Breast epithelium (tissue), 4 donors: ENCODE measurements at places on chromosomes 7 and 10.
A peak's percentile ranks its signal among the peaks of the same experiment; 100 is the strongest.

- DNase-seq: no peak
Measured at GRCh38 chr7:2892549-2892948, 48.4 kb upstream of the GNA12 start.

DNA sequence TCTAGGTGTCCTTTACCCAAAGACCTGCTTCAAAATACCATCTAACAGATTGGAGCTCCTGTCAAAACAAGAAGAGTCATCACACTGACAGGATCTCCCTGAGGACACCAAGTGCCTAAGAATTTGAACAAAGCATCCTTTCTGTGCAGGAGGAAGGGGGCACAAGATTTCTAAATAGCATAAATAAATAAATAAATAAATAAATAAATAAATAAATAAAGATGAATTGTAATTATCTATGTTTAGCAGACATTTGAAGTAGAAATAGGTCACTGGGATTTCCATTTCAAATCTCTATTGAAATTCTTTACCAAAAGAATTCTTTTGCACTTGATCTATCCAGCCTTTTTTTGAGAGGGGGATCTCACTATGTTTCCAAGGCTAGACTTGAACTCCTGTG lies 65.3 kb downstream of the NPSR1 start:
- no peak for DNase-seq

- no peak for DNase-seq
Measured at GRCh38 chr7:19982841-19983835, 209.7 kb upstream of the TMEM196 start.

DNA sequence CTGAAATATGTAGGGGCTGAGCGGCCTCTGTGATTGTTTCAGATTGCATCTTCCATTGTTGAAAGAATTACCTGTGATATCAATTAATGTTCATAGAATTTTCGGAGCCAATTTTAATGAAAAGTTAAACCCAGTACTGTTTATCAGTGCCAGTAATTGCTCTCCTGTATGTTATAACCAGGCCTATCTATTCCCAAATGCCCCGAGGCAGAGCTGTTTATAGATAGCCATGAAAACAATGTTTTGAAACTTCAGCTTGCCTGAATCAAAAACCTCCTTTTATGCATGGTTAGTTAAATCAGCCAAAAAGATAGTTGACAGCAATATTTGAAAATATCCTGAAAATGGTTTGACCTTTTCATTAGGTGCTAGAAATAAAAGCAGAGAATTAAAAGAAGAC lies 50.1 kb upstream of the HDAC9 start:
- DNase-seq: no peak

GRCh38 chr10:127699311-127699710 lies 37.7 kb upstream of the FOXI2 start:
- no peak for DNase-seq

DNA sequence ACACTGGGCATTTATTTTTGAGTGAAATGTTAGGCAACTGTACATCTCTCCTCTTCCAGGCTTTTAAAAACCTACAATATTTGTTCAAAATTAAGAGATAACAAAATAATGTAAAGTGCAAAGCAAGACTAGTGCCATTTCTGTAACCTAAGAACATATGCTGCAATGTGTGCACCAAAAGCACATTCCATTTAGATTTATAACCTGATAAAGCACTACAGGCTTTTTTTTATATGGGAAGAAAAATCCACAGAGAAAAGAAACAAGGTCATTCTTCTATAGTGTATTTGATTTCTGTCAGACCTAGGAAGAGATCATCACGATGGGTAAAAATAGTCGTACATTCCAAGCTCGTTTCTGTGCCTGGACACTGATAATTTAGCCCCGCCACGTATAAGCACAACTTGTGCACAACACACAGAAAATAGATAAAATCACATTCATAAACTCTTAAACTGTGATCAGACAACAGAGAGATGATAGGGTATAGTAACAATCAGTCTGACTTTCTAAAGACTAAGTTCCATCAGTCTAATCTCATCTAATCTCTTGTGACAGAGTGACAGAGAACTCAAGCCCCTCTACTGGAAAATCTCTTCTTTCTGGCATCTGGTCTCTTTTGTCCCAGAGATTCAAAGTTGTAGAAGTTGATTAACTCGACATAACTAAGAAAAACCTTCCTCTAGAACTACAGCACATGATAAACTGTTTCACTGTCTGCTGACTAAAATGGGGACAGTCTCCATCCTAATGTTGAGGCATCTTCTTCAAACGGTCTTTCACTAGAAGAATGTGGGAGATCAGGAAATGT lies 6.7 kb downstream of the LAMB1 start:
- no peak for DNase-seq

DNA sequence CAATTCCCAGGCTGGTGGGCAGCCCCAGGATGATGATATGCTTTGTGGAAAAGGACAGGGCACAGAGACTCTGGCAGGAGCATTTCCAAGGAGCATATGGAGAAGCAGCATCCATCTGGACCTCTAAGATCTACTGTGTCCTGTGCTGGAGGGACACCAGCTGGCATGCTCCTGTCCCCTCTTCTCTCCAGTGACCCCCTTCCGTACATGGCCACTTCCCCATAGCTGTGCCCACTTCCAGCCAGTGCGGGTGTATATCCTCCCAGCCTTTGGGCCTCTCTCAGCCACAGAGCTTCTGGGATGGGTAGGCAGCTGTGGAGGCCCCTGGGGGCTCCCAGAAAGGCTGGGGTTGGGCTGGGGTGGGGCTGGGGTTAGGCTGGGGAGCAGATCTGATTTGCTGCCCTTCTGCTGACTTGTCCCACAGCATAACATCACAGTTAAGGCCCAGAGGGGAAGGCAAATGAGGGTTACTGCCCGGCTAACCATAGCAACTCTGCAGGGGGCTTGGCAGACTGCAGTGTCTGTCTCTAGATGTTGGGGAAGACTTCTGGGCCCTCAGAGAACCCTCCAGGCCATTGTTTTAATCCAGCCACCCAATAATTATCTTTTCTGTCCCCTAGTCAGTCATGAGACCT lies 6.3 kb downstream of the NPFFR1 start:
- DNase-seq: no peak

DNA sequence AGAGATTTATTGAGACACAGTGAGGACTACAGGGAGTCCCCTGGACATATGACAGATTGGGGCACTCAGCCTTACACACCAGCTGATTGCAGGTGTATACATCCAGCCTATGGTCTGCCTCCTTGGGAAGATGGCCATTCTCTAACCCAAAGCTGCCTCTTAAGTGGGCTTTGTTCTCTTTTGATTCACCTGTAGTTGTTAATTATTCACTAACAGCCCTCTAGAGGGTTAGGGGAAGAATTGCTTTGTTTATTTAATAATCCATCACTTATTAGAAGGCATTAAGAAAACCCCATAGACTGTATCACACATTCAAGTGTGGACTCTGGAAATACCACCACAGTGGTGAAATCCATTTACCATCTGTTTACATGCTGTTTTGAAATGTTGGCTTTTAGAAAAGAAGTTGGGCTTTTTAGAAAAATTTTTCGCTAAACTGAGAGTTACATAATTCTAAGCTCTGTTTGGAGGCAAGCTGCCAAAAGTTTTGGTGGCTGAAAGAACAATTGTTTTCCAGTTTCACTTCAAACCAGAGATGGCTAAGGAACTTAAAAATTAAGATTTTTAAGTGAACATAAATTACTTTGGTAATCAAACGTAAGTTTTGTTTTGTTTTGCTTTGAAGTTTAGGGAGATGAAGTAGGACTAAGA lies 379.1 kb downstream of the ADRA2A start:
- DNase-seq: no peak

- no peak for DNase-seq
Measured at GRCh38 chr7:71695186-71695585, 563.2 kb downstream of the GALNT17 start.

DNA sequence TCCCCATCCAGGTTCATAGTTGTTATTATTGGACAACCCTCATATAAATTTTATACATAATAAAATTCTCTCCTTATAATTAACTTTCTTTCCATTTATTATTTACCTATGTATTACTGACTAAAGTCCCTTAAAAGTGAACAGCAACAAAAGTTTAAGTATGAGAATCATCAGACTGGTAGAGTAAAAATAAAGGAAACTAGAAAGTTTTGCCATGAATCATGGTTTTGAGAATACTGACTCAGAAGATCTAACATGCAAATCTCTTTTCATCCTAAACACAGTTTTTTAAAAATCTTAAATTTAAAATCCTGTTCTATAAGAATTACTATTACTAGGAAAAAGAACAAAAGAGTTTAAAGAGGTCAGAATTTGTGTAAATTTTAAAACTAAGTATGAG lies 32.1 kb downstream of the HERC4 start:
- no peak for DNase-seq

DNA sequence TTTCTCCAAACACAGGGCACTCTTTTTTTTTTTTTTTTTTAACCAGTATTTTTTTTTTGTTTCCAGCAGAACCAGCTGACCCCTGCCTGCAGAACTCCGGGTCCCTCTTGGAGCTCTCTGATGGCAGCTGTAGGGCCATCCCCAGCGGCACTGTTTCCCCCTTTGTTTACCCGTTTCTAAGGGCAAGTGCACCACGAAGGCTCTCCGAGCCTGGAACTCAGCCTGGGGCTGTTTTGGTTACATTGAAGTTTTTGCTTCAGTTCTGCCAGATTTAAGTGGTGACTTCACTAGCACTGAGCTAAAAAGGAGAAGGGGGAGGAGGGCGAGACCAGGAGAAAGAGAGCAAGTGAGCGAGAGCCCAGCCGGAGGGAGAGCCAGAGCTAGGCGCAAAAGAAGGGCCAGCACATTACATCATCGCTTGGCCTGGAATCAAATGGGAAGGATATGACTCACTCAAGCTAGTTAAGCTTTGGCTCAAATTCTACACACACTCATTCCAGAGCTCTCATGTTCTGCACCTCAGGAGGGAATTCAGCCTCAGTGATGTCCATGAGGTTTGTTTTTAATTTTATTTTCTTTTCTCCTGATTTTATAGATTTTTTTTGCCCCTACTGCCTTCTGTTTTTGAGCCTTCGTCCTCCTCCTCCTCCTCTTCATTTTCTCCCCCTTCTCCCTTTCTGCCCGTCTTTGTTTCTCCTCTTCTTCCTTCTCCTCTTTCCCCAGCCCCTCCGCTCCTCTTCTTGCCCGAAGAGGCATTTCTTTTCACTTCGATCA lies 272.3 kb downstream of the TRIL start:
- DNase-seq: peak; percentile 95

- DNase-seq: no peak
Measured at GRCh38 chr10:29056729-29057128, 232.1 kb upstream of the LYZL1 start.

- no peak for DNase-seq
Measured at GRCh38 chr10:109348324-109348723, 575.0 kb downstream of the XPNPEP1 start.

GRCh38 chr7:46850563-46851330 lies 731.2 kb downstream of the TNS3 start:
- no peak for DNase-seq

- DNase-seq: no peak
Measured at GRCh38 chr7:79211724-79212123, 241.7 kb downstream of the MAGI2 start.

DNA sequence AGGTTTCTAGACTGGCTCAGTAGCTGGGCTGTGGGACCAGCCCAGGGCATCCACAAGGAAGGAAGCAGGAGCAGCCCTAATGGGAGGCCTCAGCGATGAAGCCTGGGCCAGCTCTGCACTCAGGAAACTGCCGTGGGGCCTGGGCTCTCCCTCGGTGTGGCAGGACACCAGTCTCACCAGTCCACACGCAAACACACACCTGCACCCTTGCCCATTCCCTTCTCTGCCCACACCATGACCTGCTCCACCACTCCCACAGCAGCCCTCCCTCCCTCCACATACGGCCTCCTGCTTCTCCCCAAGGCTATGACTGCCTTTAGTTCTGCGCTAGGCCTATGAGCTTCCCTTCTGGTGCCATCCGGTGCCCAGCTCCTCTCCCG lies 7.1 kb downstream of the FGF8 start:
- DNase-seq: no peak

GRCh38 chr7:124532166-124532565 lies 233.4 kb downstream of the GPR37 start:
- DNase-seq: no peak

GRCh38 chr7:3461923-3462322 lies 160.9 kb downstream of the SDK1 start:
- DNase-seq: no peak

- no peak for DNase-seq
Measured at GRCh38 chr10:11908991-11909390, 85.8 kb downstream of the PROSER2 start.

DNA sequence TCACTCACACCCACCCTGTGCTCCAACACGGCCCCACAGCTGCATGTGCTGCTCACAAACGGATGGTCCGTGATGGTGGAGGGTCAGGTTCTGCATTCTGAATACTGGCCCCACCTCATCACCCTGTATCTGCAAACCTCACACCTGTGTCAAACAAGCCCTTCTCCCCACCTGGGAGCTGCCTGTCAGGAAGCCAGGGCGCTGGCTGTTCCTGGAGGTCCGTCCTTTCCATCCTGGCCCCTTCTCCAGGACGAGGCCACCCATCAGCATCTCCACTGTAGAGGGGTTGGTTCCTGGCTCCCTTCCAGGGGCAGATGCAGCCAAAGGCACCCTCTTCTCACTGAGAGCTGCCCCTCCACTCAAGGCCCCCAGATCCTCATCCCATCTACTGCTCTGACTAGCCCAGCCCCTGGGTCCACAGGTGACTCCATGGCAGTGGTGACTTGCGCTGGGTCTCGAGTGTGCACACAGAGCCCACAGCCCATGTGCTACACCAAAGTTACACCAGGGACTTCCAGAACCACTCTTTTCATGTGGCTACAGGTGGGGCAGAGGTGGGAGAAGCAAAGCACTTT lies 229.4 kb downstream of the TNS3 start:
- no peak for DNase-seq

GRCh38 chr10:132237871-132238270 lies 51.1 kb downstream of the DPYSL4 start:
- DNase-seq: no peak

DNA sequence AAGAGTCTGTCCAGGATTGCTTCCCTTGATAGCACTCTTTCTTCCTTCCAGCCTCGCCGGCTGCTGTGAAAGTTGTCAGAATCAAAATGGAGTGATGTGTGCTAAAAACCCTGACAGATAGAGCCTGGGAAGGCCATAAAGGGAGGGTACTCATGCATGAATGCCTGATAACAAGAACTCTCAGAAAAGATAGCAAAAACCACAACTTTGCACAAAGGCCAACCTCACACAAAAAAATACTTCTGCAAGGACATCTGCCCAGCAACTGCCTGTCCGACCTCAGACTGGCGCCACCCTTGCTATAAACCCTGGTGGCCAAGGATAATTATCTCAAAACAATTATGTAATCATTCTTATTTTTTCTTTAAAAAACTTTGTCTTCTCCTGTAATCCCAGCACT lies 133.2 kb upstream of the SVIL start:
- DNase-seq: no peak

DNA sequence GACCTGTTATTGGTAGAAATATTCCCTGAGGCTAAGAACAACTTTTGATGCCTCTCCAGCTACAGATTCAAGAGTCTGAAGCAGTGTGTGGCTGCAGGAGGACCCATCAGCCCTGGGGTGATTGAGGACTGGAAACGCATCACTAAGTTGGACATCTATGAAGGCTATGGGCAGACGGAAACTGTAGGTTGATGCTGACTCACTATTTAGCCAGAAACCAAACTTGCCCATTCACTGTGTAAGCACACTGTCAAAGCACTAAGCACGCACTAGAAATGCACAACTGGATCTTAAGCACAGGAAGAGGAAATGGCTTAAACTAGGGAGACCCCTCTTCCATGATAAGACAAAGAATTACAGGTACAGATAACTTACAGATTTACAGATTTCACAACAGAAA lies 20.8 kb downstream of the ACSM6 start:
- no peak for DNase-seq
